WTC11 (cell line): ENCODE measurements at places on chromosomes 3 and 15.
A peak's percentile ranks its signal among the peaks of the same experiment; 100 is the strongest.

DNA sequence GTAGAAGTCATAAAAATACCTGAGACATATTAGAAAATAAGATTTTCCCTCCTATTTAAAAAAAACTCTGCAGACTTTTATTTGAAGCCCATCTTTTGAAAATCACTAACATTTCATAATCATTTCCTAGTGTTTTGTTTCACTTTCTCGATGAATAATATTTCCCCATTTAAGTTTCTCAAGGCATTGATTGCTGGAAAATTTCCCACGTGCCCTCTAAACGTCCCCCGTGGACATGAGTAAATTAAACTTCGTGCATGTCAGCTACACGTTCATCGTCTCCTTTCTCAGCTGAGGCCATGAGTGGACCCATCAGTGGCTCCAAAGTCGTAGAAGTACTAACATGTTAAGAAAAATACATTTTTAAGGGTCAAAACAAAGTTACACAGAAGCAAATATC lies 2.0 kb upstream of the TM2D3 start:
- DNase-seq, result no peak

GRCh38 chr15:49990835-49991545 lies 128.0 kb downstream of the ATP8B4 start:
- no peak for DNase-seq

- no peak for DNase-seq
Measured at GRCh38 chr15:70343961-70344621, 246.4 kb upstream of the TLE3 start.

- DNase-seq, result no peak
Measured at GRCh38 chr3:156360083-156360482, 194.8 kb downstream of the SSR3 start.

- DNase-seq, result no peak
Measured at GRCh38 chr3:24226397-24226796, 268.3 kb downstream of the THRB start.

- DNase-seq, result no peak
Measured at GRCh38 chr3:98786364-98787006, 23.3 kb downstream of the ST3GAL6 start.

DNA sequence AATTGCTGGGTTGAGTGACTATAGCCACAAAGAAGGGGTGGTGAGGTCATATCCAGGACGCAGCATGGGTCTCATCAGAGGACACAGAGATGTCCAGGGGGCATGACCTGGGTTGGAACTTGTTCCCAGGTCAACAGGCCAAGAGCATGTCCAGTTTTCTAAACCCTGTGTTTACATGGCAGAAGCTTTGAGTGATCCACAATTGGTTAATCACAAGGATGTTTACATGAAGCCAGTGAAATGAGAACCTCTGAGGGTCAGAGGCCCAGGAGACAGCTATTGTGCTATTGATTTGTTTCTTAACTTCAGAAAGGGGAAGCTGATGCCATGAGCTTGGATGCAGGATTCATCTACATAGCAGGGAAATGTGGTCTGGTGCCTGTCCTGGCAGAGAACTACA lies 42.2 kb upstream of the TOPBP1 start:
- no peak for DNase-seq

GRCh38 chr15:51342227-51342999 lies 958 bp downstream of the GLDN start:
- DNase-seq, result no peak

DNA sequence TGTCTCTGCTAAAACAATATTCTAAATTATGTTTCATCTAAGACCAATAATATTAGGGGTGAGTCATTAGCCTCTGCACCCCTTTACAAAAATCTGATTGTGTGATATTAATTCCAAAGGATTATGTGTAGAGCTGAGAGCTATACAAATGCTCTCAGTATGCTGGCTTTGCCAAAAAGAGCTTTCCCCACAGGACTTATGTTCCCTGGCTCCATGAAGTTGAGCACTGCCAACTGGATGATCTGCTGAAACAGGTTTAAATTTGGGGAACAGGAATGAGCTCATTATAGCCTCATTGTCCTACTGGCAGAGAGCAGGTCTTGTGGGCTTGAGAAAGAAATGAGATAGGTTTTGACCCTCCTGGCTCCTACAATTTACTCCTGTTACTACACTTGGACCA lies 347.8 kb upstream of the LMCD1 start:
- DNase-seq, result no peak

DNA sequence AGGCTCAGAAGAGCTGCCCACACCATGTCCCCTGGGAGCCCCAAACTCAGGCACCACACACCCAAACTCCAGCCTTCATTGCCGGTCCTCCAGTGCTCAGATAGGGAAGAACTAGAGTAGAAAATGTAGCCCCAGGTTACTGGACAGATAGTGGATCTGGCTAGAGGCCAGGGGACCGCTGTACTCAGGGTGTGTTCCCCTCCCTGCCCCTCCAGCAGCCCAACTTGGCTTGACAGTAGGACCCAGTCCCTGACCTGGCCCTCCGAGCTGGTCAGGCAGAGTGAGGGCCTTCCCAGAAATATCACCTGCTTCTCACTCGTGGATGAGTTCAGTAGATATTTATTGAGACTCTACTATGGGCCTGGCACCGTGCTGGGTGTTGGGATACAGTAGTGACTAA lies 100.0 kb downstream of the CORO2B start:
- no peak for DNase-seq

DNA sequence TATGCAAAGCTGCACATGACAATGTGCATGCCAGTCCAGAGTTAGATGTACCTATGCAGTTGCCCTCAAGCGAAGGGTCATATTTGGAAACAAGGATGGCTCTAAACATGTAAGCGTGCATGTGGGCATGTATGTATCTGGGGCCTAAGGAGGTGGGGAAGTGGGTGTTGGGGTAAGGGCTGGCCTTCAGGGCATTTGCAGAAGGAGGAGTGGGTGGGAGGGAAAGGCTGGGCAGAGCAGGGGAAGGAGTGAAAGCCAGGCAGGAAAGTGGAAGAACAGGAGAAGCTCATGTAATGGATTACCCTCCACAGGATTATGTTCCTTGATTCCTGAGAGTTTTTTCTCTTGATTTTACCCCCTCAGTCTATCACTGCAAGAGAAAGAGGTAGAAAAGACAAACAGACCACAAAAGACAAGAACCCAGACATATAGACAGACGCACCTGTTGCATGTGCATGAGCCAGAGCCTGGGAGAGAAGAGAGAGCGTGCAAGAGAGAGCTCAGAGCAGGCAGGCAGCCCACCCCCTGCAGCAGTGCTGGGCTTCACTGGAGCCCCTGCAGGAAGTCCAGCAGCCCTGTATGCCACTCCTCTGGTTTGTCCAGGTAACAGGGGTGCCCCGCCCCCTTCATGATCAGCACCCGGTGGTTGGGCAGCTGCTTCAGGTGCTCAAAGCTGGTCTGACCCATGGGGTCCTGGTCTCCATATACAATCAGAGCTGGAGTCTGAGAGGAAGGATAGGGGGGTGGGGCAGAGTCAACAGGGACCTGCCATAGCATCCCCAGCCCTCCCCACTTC lies 1.8 kb upstream of the PCBP4 start:
- DNase-seq, result peak; percentile 55

DNA sequence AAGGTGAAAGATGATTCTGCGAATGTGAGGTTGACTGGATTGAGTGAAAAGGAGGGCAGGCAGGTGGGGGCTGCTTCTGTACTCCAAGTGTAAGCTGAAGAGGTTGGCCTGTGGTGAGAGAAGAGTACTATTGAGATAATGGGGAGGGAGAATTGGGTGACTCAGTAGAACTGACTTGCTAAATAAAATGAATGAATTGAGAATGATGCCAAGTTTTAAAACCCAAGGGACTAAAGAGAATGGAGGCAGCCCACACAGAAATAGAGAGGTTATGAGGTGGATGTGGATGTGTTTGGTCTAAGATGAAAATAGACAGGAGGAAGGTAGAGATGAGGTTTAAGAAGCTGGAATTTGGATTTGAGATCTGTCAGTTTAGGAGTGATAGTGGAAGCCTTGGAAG lies 5.9 kb downstream of the MME start:
- DNase-seq, result no peak

GRCh38 chr15:98981851-98982722 lies 25.5 kb downstream of the PGPEP1L start:
- no peak for DNase-seq

- DNase-seq, result no peak
Measured at GRCh38 chr3:136350557-136350956, 100.4 kb downstream of the PCCB start.

GRCh38 chr3:73745526-73746191 lies 120.9 kb upstream of the PDZRN3 start:
- DNase-seq, result no peak

GRCh38 chr15:78716651-78717050 lies 75.6 kb upstream of the CHRNB4 start:
- no peak for DNase-seq

- DNase-seq, result no peak
Measured at GRCh38 chr3:63791974-63792373, 27.1 kb upstream of the C3orf49 start.

DNA sequence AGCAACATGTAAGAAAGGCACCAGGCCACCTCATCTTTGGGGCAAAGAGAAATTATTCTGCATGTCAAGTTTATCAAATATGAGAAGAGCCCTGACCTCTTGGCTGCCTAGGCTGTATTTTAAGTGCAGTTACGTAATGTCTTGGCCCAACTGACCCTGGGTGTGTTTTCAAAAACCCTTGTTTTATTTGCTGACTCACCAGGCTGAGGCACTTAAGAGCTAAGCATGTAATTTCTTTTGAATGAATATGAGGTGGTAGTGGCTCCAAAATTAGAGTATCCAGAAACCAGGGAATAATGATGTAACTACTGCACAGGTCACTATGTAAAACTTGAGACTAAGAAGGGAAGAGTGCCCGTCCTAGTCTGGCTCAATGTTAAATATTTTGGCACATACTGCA lies 24.3 kb downstream of the PGPEP1L start:
- no peak for DNase-seq

DNA sequence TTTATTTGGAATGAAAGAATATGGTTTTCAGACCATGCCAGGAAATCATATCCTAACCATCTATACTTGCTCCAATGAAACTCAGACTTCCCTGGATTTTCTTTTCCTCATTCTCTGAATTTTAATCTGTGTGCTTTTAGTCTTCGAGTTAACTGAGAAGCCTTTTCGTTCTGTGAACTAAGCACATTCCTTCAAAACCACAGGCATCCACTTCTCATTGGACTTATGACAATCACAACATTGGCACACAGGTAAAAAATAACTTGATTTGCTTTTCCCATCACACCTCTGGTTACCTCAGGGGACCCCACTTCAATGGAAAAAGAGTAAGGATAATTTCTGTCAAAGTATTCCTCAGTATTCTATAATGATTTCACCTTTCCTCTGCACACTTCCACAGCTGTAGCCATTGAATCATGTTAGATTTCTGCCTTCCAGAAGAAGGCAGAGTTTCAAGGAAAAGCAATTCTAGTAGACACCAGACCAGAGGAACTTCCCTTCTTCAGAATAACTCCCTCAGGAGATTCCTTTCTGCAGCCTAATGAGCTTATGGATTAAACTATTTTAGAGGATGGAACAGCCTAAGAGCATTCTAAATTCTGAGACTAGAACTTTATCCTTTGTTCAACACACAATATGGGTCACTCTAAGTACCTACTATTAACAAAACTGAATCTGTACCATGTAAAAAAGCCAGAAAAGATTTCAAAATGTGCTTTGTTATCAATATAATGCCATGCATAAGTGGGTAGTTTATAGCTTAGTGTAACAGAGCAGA lies 15.9 kb downstream of the COMMD2 start:
- DNase-seq, result no peak
